Immature natural killer cell (primary cell): ENCODE measurements at places on chromosomes 4 and X. TPM values are rescaled to one million over a fixed set of nuclear protein-coding genes. Genes with fewer than 3 reads are reported as not detected.

RWDD4 gene
- 25.7 TPM for polyA plus RNA-seq

ARSD gene
- 16.0 TPM for polyA plus RNA-seq

APLN gene
- not detected for polyA plus RNA-seq

MAGEA1 gene
- polyA plus RNA-seq, result not detected

FGF5 gene
- polyA plus RNA-seq, result not detected

GRCh38 chr4:42262701-42263490 lies 110.4 kb upstream of the BEND4 start:
- DNase-seq, result no peak

DNA sequence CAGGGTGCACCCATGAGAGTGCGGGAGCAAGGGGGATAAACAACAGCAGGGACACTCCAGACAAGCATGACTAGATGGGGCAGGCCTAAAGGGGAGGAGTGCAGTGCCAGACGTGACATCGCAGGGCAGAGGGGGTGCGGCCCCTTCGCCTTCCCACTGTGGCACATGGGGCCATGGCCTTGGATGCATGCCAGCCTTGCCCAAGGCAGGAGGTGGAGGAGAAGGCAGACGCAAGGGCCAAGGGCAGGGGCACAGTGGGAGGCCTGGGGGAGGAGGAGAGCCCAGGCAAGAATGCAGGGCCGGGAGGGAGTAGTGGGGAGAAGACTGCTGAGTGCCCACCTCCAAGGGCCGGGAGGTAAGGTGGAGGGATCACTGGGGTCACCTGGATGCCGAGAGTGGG lies 21.6 kb downstream of the PNMA6E start:
- DNase-seq, result no peak

DNA sequence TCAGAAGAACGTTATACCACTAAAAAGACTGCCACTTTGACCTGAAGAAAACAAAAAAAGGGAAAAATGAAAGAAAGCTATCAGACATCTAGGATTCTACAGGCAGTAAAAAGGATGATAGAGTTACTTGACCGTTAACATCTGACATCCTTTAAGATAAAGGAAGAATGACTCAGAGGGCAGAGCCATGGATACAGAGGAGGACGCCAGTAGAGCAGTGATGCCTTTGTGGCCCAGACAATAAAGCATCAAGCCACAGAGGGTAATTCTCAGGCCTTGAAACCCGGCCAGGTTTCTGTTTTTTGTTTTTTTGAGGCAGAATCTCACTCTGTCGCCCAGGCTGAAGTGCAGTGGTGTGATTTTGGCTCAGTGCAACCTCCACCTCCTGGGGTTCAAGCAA lies 9.5 kb upstream of the BEX1 start:
- DNase-seq, result no peak

DNA sequence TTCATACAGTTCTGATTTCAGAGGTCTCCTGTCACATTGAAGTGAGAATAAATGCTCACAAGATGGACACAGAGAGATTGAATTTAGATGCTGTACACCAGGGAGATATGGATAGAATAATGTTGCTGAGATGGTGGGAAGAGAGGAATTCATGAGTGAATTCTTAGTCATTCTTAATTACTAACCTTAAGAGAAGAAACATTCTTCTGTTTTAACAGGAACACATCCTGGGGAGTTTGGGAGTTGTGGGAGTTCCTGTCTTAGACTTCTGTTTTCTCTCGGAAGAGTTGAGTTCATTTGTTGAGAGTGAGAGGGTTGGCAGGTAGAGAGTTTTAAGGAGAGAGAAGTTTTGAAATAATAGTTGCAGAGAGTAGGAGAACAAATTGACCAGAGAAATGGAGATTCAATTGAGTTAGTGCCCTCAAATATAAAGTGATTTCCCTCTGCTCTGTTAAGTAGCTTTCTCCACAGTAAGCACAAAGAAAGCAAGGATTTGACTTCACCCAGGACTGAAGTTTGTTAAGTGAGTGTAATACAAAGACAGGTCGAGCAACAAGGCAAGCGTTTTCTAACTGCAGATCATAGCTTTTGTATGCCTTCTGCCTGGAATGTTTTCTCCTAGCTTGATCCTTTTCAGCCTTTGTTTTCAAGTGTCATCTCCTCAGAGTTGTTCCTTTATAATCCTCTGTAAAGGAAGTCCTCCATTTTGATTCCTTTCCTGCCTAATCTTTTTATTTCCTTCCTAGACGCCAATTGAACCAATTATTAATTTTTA lies 205.9 kb downstream of the RAPGEF2 start:
- no peak for DNase-seq

GRCh38 chrX:123964156-123964834 lies 2.8 kb downstream of the STAG2 start:
- DNase-seq, result no peak

DNA sequence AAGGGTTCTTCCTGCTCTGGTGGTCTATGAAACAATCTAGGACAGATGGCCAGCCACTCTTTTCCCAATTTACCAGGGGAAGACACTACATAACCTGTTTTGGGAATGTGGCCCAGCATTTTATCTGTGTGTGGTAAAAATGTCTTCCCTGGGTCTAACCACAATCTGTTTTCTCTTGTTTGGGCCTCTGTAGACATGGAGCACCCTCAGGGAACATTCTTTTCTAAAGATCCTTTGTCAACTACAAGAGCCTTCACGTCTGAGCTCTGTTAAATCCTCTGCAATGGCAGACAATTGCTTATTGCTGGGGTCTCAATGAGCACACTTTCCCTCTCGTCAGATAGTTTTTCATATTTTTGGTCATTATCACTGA lies 35.5 kb downstream of the PLAC1 start:
- no peak for DNase-seq
